Daoy (cell line): ENCODE measurements at places on chromosomes 7 and 10. TPM values are rescaled to one million over a fixed set of nuclear protein-coding genes. Genes with fewer than 3 reads are reported as not detected.

DNA sequence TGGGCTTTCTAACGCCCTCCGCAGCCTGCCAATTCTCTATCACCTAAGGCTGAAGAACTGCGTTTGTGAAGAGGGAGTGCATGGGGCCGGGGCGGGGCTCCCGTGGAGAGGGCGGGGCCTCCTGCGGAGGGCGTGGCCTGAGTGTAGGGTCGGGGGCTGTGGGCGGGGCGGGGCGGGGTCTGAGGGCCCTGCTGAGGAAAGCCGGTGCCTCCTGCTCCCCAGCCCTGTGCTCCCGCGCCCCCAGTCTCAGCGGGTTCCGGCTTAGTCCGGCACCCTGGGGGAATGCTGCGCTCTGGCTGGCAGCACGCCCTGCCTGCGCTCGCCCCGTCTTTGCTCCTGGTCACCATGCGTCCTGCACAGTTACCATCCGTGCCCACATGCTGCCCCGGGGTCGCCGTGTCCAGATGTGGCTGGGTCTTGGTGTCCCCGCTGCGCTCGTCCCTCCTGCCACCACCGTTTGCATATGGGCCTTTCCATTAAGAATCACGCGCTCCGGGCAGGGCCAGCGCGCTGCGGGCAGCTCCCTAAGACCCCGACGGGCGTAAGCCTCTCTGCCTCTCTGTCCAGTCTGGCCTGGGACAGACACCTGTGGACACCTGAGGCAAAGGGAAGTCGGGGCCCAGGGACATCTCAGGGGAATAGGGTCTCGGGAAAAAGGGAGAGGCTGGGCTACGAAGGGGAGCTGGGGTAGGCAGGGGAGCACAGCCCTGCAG lies 144.0 kb upstream of the RET start:
- DNase-seq, result peak; percentile 19

- DNase-seq, result no peak
These were observed 21.6 kb downstream of the PDZD8 start for GRCh38 chr10:117353684-117354083.

GRCh38 chr7:2757361-2757903 lies 69.4 kb downstream of the AMZ1 start:
- DNase-seq, result peak; percentile 86

DNA sequence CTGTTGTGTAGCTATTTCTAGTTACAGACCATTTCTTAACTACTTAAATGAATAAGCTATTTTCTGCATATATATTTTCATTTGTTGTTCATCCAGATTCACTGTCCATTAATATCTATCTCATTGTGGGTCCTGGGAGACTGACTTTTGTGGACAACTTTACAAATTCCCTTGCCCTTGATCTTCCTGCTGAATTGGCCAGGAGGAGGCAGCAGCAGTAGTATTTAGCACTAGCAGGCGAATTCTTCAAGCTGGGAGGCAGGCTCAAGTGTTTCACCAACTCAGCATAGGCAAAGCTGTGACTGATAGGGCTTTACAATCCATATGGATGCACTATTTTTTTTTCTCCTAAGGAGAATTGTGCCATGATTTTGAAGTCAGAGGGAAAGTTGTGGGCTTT lies 461.0 kb upstream of the NRG3 start:
- no peak for DNase-seq

DNA sequence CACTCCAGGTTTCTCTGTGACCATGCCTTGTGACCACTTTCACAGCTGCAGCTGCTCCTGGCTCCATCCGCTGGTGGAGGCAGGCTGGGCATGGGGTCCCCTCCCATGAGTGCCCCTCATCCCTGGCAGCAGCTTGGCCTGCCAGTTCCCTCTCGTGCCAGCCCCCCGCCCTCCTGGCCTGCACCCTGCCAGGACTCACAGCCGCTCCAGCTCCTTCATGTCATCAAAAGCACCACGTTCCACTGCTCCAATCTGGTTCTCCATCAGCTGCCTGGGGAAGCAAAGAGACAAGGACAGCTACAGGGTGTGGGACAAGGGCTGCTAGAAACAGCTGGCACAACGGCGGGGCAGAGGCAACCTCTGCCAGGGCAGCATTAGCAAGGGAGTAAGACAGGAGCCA lies 22.6 kb downstream of the SLIT1 start:
- DNase-seq, result no peak

The PARD3 gene
- 29.7 and 48.8 TPM in 2 replicates for total RNA-seq

The CTTNBP2 gene
- 3.6 TPM in 2 replicates for total RNA-seq

DNA sequence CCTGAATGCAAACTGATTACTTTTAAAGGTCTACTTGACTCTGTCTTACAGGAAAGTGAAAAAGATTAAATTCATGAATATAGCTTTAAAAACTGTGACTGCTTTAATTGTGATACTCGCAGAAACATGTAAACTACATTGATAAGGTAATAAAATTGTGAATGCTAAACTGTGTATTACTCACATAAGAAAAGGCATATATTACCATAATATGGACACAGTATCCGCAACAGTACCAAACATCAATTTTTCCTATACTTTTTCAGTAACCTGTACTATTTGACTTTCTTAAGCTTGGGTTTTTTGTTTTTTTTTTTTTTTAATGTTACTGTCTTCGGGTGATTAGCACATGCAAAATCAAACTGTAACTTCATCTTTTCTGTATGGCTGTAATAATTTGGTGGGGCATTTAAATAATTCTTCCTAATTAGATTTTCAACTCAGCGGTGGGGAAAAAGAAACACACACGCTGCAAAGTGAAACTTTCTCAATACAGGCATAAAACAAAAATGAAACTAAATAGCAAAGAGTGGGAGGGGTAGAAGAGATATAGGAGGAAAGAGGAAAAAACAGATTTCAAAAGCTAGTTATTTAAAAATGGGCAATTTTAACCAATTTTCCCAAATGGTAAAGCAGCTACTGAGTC lies 23.2 kb downstream of the NT5C3A start:
- DNase-seq, result no peak

DNA sequence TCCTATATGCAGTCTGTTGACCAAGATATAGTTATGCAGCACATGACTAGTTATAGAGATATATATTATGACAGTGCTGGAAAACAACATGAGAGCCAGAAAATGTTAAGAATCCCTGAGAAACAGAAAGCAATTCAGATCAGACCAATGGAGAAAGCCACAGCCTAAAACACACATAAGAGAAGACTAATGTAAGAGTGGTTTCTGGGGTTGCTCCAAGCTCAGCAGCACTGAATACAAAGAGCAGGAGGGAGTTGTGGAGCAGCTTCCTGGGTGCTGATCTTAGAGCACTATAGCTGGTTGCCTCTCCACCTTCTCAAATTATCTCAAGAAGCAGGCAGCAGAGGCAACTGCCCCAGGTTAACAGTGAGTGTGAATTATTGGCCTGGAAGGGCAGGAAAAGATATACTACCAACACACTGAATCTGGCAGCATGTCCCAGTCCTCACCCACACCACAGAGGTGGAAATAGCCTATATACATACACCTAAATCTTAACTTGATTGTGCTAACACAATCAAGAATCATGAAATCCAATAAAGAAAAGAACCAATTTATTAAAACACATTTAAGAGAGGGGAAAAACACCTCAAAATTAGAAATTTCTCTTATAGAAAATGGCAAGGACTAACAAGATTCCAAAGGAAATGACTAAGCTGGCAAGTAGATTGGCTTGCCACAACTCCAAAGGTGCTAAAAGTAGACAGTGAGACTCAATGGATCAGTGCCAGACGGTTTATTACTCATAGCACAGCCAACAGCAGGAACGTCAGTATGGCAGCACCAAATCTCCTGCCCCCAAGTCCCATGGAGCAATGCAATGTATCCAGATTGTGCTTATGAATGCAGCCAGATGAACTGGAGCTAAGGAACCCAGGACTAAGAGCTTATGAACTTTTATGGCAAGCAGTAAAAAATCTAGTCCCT lies 5.1 kb downstream of the PTTG1IP2 start:
- DNase-seq, result peak; percentile 91

DNA sequence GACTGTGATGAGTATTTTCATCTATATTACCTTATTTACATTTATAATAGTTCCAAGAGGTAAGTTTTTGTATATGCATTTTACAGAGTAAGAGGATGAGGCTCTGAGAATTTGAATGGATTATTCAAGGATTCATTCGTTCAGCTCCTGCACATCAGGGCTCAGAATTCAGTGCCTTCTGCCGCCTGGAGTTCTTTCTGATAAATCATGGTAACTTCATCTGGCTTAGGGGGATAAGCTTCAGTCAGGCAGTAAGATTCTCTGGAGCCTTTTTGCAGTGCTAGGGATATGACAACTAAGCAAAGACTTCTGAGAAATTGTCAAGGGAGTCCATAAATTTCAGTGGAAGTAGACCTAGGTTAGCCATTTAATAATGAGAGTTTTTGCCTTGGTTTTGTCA lies 668.6 kb downstream of the NRG3 start:
- DNase-seq, result no peak

DNA sequence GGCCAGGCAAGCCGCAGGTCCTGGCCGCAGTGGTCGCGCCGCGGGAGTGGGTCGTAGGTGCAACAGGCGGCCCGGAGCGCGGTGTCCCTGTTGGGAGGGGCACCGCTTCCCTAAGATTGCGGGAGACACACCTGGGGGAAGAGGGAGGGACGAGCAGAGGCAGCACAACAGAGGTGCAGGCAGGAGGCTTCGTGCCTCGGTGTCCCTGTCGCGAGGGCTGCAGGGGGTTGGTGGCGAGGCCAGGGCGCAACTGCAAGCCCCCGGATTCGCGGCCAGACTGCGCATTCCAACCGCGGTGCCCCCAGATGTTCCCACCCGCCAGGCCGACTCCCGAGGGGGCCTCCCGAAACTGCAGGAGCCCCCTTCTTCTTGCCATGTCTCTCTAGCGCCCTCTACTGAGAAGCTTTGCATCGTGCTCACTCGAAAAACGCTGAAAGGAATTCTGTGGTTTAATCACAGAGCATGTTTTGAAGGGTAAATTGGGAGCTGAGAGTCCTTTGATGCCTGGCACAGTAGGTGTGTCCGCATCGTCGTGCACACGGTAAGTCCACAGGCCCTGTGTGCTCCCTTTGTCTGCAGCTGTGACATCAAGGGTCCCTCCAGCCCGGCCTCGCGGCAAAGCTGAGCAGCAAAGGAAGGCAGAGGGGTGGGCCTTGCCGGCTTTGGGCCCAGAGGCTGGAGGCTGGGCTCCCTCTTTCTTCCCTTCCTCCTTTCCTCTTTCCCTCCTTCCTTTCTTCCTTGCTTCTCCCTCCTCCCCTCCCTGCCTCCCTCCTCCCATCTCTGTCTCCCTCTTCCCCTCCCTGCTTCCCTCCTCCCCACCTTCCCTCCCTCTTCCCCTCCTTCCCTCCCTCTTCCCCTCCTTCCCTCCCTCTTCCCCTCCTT lies 6.2 kb upstream of the MBL2 start:
- DNase-seq, result peak; percentile 12

The PNLIP gene
- not detected in 2 replicates for total RNA-seq

DNA sequence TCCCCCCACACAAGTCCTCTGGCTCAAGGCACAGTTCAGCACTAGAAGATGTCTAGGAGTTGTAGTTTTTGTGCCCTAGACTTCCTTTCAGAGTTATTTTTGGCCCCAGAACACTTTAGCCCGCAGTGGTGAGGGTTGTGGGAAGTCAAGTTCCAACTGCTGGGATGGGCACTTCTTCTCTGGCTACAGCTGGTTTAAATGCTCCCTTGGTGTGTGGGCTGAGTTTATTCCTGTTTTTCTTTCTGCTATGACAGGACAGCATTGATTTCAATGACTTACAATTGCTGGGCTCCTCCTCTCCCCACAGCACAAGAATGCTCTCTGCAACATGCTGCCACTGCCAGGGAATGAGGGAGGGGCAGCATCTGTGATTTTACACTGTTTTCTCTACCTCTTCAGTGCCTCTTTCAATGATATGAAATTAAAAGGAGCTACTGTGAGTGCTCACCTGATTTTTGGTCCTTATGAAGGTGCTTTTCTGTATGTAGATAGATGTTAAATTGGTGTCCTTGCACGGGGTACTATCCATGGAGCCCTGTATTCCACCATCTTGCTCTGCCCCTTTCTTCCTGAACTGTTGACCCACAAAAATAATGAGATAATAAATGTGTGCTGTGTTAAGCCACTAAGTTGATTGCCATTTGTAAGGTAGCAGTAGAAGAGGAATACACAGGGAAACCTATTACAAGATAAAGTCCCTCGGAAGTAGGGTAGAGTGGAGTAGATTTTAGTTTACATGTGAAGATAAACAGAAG lies 56.3 kb downstream of the SLC13A1 start:
- no peak for DNase-seq

- DNase-seq, result peak; percentile 8
These were observed 20.7 kb downstream of the COX15 start for GRCh38 chr10:99711129-99711719.

The TRPV5 gene
- 0.06 TPM in 1 of 2 replicates, not detected in the other for total RNA-seq

- no peak for DNase-seq
These were observed 85.8 kb downstream of the CALD1 start for GRCh38 chr7:134865001-134865845.

The ANKRD2 gene
- not detected in 2 replicates for total RNA-seq
